ENCODE measurements at places on chromosomes 11 and 22. TPM values are rescaled to one million over a fixed set of nuclear protein-coding genes. Genes with fewer than 3 reads are reported as not detected.

Gene DEFB131B
- total RNA-seq = not detected

Gene OR8G5
- not detected for total RNA-seq

Gene F2
- total RNA-seq = not detected

Gene NAALADL1
- 13.7 TPM for total RNA-seq

Gene C11orf87
- total RNA-seq = 0.31 TPM

Gene FAM180B
- total RNA-seq = not detected

Gene RTN4R
- 33.4 TPM for total RNA-seq

Gene SLC17A6
- total RNA-seq = 0.31 TPM

Gene INCENP
- total RNA-seq = 115 TPM

GRCh38 chr22:26234296-26234695 is 65.0 kb downstream of the SEZ6L start:
- no peaks in the 10 kb centered on the region for H3K27me3 ChIP-seq
- no peak for DNase-seq
- no peak overlapping the region for H3K27ac ChIP-seq
- no peaks in the 10 kb centered on the region for H3K4me1 ChIP-seq

DNA sequence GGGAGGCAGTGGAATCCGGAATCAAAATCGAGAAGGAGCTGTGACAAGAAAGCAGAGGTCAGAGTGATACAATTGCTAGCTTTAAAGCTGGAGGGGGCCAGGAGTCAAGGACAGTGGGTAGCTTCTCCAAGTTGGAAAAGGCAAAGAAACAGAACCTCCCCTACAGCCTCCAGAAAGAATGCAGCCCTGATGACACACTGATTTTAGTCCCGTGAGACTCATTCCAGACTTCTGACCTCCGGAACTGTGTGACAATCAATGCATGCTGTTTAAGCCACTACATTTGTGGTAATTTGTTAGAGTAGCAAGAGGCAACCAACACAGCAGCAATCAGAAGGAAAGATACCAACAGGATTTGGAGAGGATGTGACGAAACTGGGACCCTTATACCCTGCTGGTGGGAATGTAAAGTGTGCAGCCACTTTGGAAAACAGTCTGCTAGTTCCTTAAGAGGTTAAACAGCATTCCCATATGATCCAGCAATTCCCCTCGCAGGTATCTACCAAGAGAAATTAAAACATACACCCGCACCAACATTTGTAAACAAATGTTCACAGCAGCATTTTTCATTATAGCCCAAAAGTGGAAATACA is 66.7 kb downstream of the DSCAML1 start:
- peaks cover 25% of the 10 kb centered on the region for H3K4me1 ChIP-seq
- H3K27ac ChIP-seq = no peak overlapping the region
- H3K27me3 ChIP-seq = no peaks in the 10 kb centered on the region
- H3K4me3 ChIP-seq = no peak overlapping the region
- DNase-seq = no peak
- no peaks in the 10 kb centered on the region for H3K36me3 ChIP-seq

DNA sequence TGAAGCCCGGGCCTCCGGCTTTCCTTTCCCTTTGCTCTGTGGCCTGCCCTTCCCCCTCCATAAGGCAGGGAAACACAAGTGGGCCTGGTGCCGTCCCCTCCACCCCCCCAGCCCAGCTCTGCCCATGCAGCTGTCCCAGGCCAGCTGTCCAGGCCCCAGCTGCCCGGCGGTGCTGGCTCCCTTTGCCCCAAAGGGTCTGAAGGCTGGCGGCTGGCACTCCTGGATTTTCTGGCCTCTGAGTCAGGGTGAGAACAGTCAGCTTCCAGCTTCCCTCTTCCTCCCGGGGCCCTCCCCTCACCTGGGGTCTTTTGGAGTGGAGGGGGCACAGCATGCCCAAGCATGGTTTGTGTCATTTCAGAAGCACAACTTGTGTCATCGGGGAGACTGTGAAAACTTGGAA is 27.8 kb downstream of the CD82 start:
- no peak for DNase-seq
- no peak overlapping the region for H3K27ac ChIP-seq
- H3K4me1 ChIP-seq = peaks cover 4% of the 10 kb centered on the region
- H3K36me3 ChIP-seq = no peaks in the 10 kb centered on the region
- H3K27me3 ChIP-seq = no peaks in the 10 kb centered on the region
- no peak overlapping the region for H3K4me3 ChIP-seq

GRCh38 chr11:34827228-34827627 is 89.0 kb downstream of the APIP start:
- H3K4me1 ChIP-seq = no peaks in the 10 kb centered on the region
- no peak for DNase-seq
- no peak overlapping the region for H3K27ac ChIP-seq
- no peaks in the 10 kb centered on the region for H3K27me3 ChIP-seq

DNA sequence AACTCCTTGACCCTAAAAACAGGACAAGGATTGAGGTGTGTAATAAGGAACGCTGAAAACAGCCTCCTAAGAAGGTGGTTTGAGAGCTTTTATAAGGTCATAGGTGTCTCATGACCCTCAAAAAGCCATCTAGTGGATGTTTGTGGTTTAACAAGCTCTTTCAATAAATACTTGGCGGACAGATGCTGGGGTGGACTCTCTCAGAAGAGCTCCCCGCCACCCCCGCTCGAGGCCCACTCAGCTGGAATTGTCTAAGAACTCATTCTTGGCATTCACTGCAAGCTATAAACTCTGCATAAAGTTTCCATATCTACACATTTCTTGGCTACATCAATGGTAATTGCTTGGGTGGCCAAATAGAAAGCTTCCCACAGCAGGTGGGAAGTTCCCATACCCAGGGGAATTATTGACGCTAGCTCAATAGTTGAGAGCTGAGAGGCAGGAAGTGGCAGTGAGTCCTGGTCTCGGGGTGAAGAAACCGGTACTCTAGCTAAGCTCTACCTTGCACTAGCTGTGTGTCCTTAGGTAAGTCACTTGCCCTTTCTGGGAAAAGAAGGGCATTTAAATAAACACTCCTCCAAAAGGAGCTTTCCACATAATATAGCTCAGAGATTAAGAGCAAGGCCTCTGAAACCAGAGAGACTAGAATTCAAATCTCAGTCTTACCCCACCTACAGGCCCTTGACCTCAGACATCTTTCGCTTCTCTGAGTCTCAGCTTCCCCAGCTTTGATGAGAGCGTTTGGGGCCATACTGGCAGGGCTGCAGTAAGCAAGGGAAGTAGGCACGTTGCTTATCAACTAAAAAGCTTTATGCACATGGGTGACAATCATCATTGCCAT is 6.4 kb downstream of the MS4A15 start:
- H3K4me1 ChIP-seq = no peaks in the 10 kb centered on the region
- H3K27me3 ChIP-seq = peaks cover 12% of the 10 kb centered on the region
- no peak overlapping the region for H3K27ac ChIP-seq
- peak; percentile 84 for DNase-seq
- no peaks in the 10 kb centered on the region for H3K36me3 ChIP-seq

GRCh38 chr11:134331354-134332188 is at the start of gene GLB1L2:
Gene GLB1L2, plus strand, starts transcription at chr11:134331988. Its CDS starts 74 bp downstream, at chr11:134332062.
- H3K27ac ChIP-seq = no peak within 1 kb of the TSS
- H3K4me3 ChIP-seq = peak within 1 kb of the TSS; percentile 79
- peak; percentile 88 for DNase-seq
- peaks cover 28% of the 10 kb centered on the region for H3K27me3 ChIP-seq
- peaks cover 17% of the 10 kb centered on the region for H3K4me1 ChIP-seq
- H3K36me3 ChIP-seq = no peaks in the 10 kb centered on the region

GRCh38 chr11:133015457-133015856 is 516.8 kb downstream of the OPCML start:
- no peaks in the 10 kb centered on the region for H3K36me3 ChIP-seq
- no peak overlapping the region for H3K27ac ChIP-seq
- no peak for DNase-seq

GRCh38 chr22:39437791-39438704 is 18.8 kb upstream of the MGAT3 start:
- no peak overlapping the region for H3K27ac ChIP-seq
- peak overlapping the region; percentile 46 for H3K4me3 ChIP-seq
- no peaks in the 10 kb centered on the region for H3K36me3 ChIP-seq
- no peaks in the 10 kb centered on the region for H3K27me3 ChIP-seq
- peaks cover 16% of the 10 kb centered on the region for H3K4me1 ChIP-seq

GRCh38 chr11:64062185-64063039 is 26.7 kb downstream of the FLRT1 start:
- no peaks in the 10 kb centered on the region for H3K36me3 ChIP-seq
- no peak overlapping the region for H3K4me3 ChIP-seq
- peaks cover 4% of the 10 kb centered on the region for H3K4me1 ChIP-seq
- no peak overlapping the region for H3K27ac ChIP-seq
- H3K27me3 ChIP-seq = peaks cover 93% of the 10 kb centered on the region
- no peak for DNase-seq

DNA sequence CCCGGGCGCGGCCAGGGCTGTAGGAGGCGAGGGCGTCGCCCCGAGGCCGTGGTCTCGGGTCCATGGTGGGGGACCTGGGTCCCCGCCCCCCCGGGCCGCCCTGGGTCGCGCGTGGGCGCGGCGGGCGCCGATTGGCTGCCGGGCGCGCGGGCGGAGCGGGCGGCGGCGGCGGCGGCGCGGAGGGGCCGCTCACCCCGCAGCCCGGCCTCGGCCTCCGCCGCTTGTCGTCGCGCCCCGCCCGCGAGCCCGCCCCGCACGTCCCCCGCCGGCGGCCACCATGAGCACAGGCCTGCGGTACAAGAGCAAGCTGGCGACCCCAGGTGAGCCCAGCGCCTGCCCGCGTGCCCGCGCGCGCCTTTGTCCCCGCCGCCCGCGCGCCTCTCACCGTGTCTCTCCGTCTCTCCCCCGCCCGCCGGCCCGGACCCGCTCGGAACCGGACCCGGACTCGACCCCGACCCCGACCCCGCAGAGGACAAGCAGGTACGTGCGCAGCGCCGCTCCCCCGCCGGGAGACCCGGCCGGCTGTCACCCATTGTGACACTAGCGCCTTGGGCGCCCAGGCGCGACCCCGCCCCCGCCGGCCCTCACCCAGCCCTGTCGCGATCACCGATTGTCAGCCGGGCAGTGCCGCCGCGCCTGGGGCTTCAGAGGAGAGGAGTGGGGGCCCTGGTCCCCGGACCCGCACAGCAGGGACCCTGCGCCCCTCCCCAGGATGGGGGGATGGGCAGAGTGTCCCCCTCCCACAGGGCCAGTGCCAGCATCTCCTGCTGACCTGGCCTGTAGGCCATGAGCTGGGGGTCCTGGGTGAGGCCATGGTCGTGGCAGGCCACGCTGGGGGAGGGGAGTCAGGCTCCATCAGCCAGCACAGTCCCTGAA is at the start of gene SEPTIN5:
Gene SEPTIN5 (plus strand): TSS at position 192 of the 876 bp plus-strand sequence. CDS start 86 bp downstream, at position 278.
- DNase-seq = no peak
- peaks cover 4% of the 10 kb centered on the region for H3K4me1 ChIP-seq
- peak within 1 kb of the TSS; percentile 61 for H3K4me3 ChIP-seq
- H3K27me3 ChIP-seq = peaks cover 62% of the 10 kb centered on the region
- H3K27ac ChIP-seq = no peak within 1 kb of the TSS
- H3K36me3 ChIP-seq = no peaks in the 10 kb centered on the region

DNA sequence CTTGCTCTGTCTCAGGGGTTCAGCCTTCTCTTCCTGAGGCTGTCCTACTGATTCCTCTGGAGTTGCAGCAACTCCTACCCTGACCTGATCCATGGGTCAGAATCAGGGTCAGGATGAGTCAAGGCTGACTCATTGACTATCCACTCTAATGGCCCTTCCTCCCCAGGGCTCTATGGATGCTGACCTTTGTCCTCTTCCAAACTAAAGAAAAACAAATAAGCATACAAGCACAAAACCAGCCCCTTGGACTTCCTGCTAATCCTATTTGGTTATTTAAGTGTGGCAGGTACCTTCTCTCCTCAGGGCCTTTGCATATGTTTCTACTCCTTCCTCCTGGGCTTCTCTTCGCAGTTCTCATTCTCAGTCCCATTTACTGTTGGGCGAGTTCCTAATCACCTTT is 204.5 kb upstream of the NAV2 start:
- no peaks in the 10 kb centered on the region for H3K27me3 ChIP-seq
- no peaks in the 10 kb centered on the region for H3K4me1 ChIP-seq
- no peak overlapping the region for H3K4me3 ChIP-seq
- H3K27ac ChIP-seq = no peak overlapping the region
- H3K36me3 ChIP-seq = no peaks in the 10 kb centered on the region

DNA sequence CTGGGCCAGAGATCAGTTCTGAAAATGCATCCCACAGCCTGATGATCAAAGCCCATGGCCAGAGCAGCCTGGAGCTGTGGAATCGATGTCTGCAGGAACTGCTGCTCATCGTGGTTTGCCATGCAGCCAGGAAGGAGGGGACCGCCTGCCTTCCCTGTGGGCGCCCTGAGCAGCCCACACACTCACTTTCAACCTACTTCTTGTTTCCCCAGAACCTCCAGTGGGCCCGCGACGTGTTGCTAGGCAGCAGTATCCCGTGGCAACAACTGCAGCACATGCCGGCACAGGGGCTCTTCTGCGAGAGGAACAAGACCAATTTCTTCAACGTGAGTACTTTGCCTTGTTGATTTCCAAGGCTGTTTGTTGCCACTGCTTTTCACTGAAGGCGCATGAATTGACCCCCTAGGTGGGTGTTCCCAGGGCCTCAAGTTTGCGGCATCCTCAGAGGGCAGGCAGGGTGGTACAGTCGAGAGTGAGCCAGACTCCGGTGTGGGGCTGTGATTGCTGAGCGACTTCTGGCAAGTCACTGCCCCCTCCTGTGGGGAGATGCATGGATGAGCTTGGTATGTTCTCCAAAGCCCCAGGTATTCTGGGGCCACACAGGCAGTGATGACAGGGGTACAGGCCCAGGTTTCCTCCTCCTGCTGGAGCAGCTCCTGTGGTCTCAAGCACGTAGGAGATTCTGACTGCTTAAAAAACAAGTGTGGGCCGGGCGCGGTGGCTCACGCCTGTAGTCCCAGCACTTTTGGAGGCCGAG is 47.0 kb upstream of the SUSD2 start:
- H3K27ac ChIP-seq = no peak overlapping the region
- peak; percentile 34 for DNase-seq
- no peak overlapping the region for H3K4me3 ChIP-seq

GRCh38 chr11:66450560-66450959 is 11.9 kb upstream of the MRPL11 start:
- peaks cover 7% of the 10 kb centered on the region for H3K4me1 ChIP-seq
- H3K27ac ChIP-seq = no peak overlapping the region
- H3K4me3 ChIP-seq = no peak overlapping the region

DNA sequence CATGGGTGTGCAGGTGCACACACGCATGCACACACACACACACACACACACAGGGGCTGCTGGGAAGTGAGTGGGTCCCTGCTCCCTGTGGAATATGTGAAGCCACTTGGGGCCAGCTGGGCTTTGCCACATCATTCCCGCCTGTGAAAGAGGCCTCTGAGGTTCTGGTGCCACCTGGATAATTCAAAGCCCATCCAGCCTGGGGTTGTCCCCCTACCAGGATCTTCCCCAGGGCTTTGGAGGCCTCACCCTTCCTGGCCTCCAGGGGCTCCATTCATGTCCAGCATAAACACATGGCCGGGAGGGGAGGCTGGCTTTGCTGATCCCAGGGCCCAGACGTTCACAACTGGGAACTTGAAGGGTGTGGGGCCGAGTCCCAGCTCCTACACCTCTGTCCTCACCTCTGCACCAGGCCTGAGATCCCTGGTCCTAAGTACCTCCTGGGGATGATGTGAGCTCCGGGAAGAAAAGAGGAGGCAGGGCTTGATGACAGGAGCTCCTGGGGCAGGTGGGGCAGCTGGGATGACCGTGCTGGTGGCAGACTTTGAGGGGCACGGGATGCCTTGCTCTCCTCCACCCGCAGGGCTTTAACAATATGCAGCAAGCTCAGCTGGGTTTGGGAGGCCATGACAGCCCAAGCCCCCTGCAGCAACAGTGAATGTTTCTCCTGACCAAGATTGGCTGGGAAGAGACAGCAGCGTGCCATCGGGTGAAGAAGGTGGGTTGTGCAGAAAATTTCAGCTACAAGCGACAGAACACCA is 14.2 kb downstream of the LINC01488 start:
- H3K27ac ChIP-seq = no peak overlapping the region
- H3K36me3 ChIP-seq = no peaks in the 10 kb centered on the region
- no peaks in the 10 kb centered on the region for H3K4me1 ChIP-seq
- no peak overlapping the region for H3K4me3 ChIP-seq
- H3K27me3 ChIP-seq = no peaks in the 10 kb centered on the region

Data from GM23338 (cell line).